Stimulated activated CD4-positive, alpha-beta T cell treated with anti-CD3 and anti-CD28 coated beads, Interleukin-15, amount 100 ng/mL, for 48 hours (primary cell): ENCODE measurements at places on chromosomes 2 and 18.

DNA sequence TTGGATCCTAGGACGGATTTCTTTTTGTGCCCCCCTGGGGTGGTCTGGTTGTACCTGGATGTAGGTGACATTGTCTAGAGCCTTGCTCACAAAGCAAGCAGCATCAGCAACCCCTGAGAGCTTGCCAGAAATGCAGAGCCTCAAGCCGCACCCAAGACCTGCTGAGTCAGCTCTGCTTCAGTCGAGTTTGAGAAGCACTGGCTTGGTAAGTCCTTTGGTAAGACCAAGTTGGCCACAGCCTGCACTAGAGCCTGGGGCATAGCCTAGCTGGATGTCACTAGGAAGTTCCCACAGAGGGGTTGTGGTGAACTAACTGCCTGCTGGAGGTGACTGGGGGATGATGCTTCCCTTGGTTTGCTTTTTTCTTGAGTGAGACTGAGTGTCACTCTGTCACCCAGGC is 6.2 kb downstream of the ABCG5 start:
- no peak for DNase-seq

DNA sequence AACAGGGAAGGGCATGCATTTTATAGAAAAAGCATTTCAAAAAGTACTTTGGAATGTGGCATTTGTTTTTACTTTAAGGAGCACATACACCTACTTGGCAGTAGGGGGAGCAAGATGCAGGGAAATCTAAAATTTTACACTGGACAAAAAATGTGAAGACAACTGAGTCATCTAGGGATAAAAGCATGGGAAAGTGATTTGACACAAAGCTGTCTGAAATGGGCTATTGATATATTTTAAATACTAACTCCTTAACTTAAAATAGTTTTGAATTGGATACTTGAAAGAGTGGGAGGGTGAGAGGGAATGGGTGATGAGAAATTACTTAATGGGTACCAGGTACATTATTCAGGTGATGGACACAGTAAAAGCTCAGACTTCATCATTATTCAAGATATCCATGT is 15.8 kb downstream of the TMEM200C start:
- DNase-seq: no peak

GRCh38 chr2:67416136-67416535 is 19.0 kb downstream of the ETAA1 start:
- DNase-seq: no peak

GRCh38 chr18:543447-544078 is 36.6 kb upstream of the CETN1 start:
- no peak for DNase-seq

- no peak for DNase-seq
These were observed 3.4 kb downstream of the SCTR start for GRCh38 chr2:119520696-119521432.

GRCh38 chr2:206480620-206481019 is 37.3 kb downstream of the ADAM23 start:
- DNase-seq: no peak

DNA sequence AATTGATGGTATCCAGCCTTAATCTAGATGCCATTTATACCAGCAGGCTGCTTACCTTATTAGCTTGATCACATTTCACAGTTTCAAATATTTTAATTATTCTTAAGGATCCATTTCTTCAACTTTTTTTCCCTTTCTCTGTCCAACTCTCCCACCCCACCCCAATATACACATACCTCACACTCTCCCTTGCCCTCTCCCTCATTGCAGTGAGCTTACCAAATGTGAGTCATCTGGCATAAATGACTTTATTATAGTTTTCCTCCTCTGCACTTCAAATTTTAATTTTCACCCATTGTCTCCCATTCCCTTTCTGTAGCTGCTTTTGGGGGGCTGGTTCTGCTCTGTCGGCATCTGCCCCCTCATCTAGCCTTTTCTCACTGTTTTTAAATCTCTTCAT is 12.9 kb downstream of the HTR2B start:
- DNase-seq: no peak

DNA sequence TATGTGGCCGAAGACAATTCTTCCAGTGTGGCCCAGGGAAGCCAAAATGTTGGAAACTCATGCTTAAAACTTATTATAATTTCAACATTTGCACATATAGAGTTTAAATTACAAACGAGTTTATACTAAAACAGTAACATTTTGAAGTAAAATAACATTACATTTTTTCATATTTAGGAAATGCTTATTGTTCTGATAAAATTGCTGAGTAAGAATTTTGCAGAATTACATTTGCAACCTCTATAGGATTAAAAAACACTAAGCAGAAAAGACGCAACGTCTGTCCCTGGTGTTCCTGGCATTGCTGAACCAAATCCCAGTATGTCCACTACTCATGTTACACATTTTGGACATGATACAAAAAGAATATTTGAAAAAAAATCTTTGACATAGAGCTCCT is 1241.2 kb downstream of the SUCLG1 start:
- no peak for DNase-seq

DNA sequence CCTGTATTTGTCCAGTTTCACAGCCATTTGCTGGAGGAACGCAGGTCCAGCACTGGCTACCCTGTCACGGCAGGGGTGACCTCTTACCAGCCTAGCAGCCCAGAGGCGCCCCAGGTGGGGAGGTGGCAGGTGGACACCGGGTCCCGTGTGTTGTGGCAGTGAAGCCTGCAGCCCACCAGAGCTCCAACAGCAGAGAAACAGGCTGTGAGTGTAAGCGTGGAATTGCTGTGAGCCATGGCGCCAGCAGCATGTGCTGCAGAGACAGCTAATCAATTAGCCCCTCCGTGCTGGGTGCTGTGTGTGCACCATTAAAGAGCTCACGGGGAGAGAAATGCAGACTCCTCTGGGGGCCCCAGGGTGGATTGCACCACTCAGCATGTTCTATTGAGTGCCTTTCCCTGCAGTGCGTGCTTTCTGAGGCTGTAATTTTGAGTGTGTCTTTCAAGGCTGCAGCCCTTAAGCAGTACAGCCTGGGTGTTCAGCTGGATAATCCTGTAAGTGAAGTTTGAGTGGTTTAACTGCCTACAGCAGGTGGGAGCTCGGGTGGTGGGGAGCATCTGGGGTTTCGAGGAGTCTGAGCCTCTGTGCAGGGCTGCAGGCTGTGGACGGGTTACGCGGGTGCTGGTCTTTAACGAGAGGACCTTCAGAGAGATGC is 15.9 kb downstream of the RTP5 start:
- DNase-seq: no peak

DNA sequence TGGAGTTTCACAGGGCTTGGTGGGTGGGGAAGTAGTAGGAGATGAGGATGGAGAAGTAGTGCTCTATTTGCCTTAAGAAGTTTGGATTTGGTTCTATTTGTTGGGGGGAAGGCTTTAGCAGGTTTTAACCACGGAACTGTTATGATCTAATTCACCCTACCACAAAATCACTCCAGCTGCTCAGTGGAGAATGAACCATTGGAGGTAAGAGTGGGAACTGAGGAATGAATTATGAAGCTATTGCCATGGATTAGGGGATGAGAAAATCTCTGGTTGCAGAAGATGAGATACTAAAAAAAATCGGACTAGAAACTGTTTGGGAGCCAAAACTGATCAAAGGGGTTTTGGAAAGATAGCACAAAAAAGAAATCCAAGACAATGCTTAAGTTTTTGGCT is 488.9 kb downstream of the DLGAP1 start:
- DNase-seq: no peak

GRCh38 chr2:9179572-9180201 is 26.9 kb upstream of the ASAP2 start:
- DNase-seq: no peak

DNA sequence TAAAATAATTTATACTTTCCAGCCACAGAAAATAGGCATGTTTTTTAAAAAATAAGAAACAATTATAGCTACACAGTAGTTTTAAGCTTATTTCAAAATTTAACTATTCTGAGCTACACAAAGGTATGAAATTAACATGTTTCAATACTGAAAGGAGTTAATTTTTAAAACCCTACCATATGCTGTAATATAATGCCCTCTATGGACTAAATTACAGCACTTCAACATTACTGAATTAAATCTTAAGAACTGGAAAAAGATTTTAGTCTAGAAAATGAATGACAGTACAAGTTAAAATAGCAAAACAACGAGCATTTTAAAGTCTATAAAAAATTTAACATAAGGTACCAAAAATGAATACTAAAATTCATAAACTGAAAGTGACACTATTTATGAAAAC is 36.3 kb downstream of the RTN4 start:
- no peak for DNase-seq

DNA sequence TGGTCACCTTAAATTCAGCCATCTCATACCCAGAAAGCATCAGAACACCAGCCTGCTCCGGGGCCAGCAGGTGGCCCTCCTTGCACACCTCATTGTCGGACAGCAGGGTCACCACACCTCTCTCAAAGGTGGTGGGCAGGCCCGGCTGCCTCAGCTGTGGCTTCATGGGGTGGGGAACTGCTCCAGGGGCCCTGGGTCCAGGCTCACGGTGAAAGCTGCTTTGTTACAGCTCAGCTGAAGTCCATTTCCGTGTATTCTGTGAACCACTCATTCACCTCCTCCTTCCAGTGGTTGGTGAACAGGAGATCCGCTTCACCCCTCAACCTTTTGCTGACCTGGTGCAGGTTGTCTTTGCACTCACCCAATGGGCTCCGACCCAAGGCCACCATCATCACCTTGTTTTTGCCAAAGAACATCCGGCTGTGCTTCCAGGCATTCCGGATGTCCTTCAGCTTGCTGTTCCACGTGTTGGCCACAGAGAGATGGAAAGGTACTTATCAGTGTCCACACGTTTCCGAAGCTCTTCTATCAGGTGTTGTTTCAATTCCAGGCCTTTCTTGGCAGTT is 78.6 kb upstream of the LDLRAD4 start:
- no peak for DNase-seq

GRCh38 chr2:40690036-40690435 is 238.1 kb upstream of the SLC8A1 start:
- DNase-seq: no peak

DNA sequence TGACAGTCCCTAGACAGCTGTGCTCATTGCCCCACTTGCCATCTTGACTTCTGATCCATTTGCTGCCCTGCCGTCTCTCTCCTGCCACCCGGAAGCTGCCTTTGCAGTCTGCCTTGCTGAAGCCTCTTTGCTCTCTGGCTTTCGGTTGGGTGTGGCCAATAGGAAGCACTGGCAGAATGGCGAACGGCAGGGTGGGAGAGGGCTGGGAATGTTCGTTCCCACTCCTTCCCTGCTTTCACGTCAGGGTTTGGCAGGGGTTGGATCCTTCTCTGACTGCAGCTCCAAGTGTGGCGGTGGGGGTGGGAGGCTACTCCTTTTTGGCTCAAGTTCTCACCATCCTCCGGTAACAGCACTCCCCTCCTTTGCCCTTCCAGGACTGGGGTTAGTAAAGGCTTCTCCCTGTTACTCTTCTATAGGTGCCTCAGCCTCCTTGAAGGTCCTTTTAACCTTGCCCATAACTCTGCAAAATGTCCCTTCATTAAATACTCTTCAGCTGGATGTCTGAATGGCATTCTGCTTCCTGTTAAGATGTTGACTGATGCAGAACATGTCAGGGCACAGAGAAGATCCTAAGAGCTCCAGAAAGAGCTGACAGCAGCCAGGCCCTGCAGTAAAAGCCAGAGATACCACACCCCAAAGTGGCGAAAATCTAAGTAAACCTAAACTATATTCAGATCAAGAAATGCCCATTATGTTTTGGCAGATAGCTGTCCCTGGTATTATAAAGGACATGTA is 299.7 kb downstream of the CDCA7 start:
- DNase-seq: no peak

GRCh38 chr2:148529745-148530144 is 114.8 kb upstream of the EPC2 start:
- no peak for DNase-seq

- DNase-seq: no peak
These were observed 556.3 kb downstream of the ARHGAP15 start for GRCh38 chr2:143685421-143686078.

- DNase-seq: no peak
These were observed 84.6 kb downstream of the MAIP1 start for GRCh38 chr2:200039724-200040650.

DNA sequence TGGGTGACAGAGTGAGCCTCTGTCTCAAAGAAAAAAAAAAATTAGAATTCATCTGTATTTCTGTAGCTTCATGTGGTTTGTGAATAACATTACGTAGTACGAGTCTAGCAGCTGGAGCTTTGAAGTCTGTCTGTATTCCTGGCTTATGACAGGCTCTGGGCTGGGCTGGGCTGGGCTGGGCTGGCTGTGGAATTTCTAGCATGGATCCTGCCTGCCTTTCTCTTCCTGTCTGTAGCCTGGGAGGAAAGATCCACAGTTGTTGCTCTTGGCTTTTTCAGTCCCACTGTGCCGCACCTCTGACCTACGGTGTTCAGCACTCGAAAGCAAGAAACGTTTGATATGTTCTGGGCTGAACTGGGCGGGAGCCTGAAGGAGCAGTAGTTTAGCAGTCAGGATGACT is 55.4 kb downstream of the BOLA3 start:
- no peak for DNase-seq

GRCh38 chr18:53991805-53992204 is 232.7 kb downstream of the MBD2 start:
- no peak for DNase-seq

GRCh38 chr2:11129598-11130449 is 25.4 kb upstream of the SLC66A3 start:
- DNase-seq: peak; percentile 76

DNA sequence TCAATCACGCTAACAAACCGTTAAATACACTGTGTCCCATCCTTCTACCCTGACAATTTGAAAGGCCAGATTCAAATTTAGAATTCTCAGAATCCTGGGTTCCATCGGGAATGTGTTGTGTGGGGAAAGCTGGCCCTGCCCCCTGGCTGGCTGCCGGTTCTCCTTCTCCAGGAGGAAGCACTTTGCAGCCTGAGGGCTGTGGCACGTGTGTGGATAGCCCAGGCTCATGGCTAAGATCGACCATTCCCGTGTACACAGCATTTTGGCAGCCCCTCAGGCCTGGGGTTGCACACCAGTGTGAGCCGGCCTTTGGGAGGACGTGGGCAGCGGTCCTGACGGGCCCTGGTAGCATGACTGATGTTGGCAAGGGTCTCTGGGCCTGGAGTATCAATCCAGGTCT is 51.0 kb upstream of the ROCK2 start:
- no peak for DNase-seq

DNA sequence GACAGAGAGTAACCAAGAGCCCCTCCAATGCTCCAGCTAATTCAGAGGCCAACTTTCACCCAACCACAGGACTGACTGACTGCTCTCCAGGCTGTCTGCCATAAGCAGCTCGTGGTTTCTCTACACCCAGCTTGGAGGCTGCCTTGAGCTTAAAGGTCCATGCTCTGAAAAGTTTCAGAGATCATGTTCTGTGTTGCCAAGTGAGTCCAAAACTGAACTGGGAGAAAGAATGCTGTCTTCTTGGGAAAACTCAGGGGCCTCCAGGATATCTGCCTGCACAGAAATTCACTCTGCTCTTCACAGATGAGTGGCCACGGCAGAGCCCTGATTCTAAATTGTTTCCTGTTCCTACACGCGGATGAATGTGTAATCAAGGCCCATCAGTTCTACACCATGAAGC is 51.1 kb downstream of the LPIN2 start:
- no peak for DNase-seq

DNA sequence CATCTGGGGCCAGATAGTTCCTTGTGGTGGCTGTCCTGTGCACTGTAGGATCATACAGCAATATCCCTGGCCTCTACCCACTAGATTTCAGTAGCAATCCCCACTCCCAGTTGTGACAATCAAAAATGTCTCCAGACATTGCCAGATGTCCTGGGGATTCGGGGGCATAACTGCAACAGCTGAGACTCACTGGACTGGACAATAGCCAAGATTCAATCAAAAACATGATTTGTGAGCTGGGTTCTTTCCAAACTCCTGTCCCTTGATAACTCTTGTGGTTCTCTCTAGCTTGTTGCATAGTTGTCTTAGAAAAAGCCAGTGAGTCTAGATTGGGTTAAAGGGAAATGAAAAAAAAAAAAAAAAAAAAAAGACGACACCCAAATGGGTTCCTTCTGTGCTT is 293.4 kb downstream of the CELF4 start:
- DNase-seq: no peak

- no peak for DNase-seq
These were observed 7.5 kb upstream of the MYO3B start for GRCh38 chr2:170170281-170171040.
